Caco-2 (cell line): ENCODE measurements at places on chromosomes 3 and 15.

GRCh38 chr3:42557854-42558253 is 23.9 kb downstream of the SEC22C start:
- H3K36me3 ChIP-seq = no peaks in the 10 kb centered on the region
- DNase-seq = no peak
- no peaks in the 10 kb centered on the region for H3K4me1 ChIP-seq
- H3K4me3 ChIP-seq = no peak overlapping the region

GRCh38 chr15:22955544-22956119 is 24.5 kb downstream of the CYFIP1 start:
- no peaks in the 10 kb centered on the region for H3K36me3 ChIP-seq
- H3K27me3 ChIP-seq = no peaks in the 10 kb centered on the region
- no peak overlapping the region for H3K4me3 ChIP-seq
- no peak for DNase-seq

DNA sequence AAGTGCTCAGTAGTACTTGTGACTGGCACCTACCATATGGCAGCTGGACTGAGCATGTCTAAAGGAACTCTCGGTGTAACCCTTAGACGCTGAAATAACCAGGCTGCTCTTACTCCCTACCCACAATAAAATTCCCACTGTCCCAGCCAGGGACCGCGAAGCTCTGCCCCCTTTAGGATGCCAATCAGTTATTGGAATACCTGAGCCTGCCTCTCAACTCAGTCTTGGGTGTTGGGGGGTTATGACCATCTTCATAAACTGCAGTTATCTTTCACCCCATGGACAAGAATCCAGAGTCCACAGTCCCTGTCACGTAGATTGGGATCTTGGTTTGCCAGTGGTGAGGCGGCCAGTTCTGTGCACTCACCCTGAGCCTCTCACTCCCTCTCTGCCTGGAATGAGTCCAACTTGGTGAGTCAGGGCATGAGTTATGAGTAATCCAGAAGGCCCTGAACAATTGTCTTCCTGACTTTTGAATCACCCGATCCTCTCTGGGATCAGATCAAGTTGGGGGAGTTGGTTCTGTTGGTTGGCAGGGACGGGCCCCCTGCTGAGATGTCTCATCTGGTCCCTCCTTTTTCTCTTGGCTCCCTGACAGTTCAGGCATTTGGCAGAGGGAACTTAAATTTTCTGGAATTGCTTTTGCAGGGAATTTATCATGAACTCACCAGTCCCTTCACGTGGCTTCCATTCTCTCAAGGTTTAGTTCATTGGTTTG is 120.1 kb upstream of the UBE2E1 start:
- H3K36me3 ChIP-seq = no peaks in the 10 kb centered on the region
- no peaks in the 10 kb centered on the region for H3K4me1 ChIP-seq
- no peak overlapping the region for H3K27ac ChIP-seq
- no peaks in the 10 kb centered on the region for H3K27me3 ChIP-seq

GRCh38 chr3:154801729-154802128 is 278.4 kb upstream of the MME start:
- no peaks in the 10 kb centered on the region for H3K27me3 ChIP-seq
- no peaks in the 10 kb centered on the region for H3K36me3 ChIP-seq
- no peak overlapping the region for H3K4me3 ChIP-seq
- H3K27ac ChIP-seq = no peak overlapping the region
- no peak for DNase-seq
- H3K4me1 ChIP-seq = no peaks in the 10 kb centered on the region
